ENCODE measurements at places on chromosomes 13 and 19.

DNA sequence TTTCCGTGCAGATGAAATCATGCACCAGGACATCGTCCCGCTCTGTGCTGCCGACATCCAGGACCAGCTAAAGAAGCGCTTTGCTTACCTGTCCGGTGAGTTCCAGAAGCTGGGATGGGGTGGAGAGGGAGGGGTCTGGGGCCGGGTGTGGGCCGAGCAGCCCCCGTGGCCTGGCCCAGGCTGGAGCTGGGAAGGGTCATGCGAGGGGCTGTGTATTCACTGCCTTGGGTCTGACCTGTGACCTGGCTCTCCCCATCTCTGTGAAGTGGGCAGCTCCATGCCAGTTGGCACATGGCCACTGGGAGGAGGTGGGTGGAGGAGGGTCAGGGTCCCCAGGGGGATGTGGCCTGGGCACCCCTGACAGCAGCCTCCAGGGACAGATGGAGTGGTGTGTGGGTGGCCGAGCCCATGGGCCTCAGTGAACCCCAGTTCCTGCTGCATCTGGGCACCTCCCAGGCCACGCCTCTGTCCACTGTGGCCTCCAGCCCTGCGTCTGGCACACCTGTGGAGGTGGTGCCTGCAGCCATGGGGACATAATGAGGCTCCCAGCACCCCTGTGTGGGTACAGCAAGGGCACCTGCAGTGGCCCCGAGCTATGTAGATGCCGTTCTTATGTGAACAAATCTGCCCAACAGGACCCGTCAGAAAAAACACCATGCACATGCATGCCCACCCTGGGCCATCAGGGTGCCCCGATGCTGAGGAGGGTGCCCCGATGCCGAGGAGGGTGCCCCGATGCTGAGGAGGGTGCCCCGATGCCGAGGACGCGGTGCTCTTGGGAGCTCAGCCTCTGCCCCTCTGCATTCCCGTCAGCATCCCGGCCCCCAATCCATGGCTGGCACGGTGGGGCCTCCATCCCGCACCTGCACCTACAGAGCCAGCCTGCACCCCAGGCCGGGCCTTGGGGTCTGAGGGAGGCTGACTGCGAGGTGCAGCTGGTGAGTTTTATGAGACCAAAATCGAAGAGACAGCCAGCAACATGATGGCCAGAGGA lies 46.0 kb downstream of the MCF2L start:
- DNase-seq: no peak

GRCh38 chr13:110245416-110245899 lies 61.5 kb downstream of the COL4A1 start:
- DNase-seq: no peak

DNA sequence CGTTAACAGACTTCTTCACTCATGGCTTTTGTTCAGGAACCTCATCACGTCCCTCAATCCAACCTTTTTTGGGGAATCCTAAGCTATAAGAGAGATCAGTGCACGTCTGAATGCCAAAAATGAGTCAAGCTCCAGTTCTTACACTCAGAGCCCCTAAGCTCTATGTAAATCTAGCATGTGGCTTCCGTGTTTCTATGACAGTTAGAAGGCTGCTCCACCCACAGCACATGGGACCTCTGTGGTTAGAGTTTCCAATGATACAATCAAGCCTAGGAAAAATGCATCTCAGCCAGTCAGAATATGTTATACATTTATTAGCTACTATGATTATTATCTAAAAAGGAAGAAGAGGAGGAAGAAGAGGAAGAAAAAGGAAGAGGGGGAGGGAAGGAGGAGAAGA lies 135.9 kb downstream of the ENOX1 start:
- no peak for DNase-seq

DNA sequence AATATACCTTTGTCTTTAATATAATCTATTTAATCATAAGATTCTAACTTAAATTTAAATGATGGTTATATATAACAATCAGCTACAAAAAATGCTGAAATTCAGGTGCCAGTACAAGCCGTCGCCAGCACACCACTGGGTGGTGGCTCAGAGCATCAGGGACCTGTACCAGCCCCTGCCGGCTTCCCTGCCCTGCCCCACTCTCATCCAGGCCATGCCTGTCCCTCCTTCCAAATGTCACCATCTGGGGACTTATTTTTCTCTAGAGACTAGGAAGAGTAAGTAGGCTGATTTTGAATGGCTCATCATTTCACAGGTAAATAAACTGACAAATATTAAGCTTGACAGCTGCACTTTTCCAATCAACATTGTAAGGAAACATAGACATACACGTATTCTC lies 1.6 kb downstream of the METTL21C start:
- DNase-seq: no peak

DNA sequence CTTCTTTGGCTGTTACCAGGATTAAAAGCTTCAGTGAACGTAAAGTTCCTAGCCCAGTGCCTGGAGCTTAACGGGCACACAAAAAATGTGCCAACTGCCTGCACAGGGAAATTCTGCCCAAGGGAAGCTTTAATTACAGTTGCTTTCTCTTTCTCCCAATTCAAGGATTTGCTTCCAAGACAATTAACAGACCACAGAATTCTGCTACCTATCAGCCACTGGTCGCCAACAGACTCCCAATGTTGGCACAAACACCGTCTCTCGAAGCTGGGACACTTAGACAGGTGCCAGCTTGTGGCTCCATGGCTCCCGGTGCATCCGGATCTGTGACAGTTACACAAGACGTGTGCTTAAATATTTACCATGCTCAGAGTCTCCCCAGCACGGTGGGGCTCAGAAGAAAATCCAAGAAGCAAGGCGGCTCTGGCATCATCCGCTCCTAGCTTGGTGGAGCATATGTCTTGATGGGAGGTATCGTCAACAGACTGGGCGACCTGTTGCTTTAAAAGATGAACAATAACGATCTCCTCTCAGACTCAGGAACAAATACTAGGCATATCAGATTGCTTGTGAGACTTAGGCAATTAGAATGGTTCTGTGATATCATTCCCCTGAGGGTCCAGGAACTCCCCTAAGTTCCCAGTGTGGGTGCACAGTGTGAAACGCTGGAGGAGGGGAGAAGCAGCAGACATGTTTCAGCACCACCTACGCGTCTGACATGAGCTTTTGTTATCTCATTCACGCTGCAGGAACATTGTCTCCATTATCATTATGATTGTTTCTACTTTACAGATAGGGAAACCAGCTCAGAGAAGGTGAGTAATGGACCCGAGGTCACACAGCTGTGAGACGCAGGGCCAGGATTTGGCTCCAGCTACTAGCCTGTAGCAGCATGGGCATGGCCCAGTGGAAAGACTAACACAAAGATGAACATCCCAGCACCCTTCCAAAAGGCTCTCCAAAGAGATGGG lies 61.6 kb downstream of the ALOX5AP start:
- DNase-seq: no peak

DNA sequence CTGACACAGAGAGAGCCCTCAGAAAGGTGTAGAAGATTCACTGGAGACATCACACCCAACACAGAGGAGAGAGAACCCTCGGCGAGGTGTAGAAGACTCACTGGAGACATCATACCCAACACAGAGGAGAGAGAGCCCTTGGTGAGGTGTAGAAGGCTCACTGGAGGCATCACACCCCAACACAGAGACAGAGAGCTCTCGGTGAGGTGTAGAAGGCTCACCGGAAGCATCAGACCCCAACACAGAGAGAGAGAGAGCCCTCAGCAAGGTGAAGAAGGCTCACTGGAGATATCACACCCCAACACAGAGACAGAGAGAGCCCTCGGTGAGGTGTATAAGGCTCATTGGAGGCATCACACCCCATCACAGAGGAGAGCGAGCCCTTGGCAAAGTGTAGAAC lies 826.5 kb downstream of the UQCRFS1 start:
- DNase-seq: no peak

- no peak for DNase-seq
Observed at GRCh38 chr13:23652909-23653726, 82.9 kb downstream of the TNFRSF19 start.

DNA sequence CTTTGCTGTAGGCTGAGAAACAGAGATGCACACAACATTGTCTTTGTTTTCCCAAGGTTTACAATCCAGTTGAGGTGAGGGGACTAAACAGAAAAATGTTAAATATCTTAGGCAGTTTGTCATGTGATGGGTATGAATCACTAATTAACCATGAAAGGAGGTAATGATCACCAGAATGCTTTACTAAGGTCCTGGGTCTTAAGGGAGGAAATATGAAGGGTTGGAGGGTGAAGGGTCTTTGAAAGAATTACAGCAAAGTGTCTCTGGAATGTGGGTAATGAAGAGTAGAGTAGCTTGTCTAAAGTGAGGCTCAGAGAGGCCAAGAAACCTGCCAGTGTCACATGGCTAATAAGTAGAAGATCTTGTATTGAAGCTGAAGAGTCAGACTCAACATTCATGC lies 19.0 kb downstream of the BIVM start:
- no peak for DNase-seq

GRCh38 chr19:2239771-2240770 lies 3.4 kb downstream of the SF3A2 start:
- DNase-seq: peak; percentile 71

DNA sequence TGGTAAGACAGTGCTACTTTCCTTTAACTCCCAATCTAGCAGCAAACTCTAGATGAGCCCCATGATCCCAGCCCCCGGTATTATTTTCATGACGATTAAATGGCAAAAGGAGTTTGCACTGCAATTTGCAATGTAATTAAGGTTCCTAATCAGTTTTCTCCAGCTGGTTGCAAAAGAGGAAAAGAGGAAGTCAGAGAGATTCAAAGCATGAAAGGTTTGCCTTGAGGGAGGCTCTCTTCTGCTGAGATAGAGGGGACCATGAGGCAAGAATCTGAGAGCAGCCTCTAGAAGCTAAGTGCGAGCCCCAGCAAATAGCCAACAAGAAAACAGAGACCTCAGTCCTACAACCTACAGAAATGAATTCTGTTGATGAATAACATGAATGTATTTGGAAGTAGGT lies 527.1 kb downstream of the UQCRFS1 start:
- DNase-seq: no peak

DNA sequence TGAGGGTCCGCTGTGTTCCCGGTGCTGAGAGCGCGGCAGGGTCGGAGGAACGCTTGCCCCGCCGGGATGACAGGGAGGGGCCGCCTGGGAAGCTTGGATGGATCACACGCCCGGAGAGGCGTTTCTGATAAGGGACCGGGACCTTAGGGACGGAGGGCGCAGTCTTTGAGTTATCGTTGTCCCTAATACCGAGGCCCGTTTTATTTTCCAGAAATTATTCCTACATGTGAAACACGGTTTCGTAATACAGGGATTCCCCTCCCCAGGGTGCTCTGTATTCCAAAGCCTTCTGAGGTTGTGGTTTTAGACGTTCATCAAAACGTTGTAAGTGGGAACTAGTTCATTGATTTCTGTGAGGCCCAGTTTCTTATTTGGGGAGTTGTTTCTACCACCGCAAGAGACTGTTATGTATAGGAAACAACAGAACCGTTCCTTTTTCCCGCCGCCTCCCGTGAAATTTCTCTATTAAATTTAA lies 752 bp downstream of the PDCD5 start:
- peak; percentile 59 for DNase-seq

DNA sequence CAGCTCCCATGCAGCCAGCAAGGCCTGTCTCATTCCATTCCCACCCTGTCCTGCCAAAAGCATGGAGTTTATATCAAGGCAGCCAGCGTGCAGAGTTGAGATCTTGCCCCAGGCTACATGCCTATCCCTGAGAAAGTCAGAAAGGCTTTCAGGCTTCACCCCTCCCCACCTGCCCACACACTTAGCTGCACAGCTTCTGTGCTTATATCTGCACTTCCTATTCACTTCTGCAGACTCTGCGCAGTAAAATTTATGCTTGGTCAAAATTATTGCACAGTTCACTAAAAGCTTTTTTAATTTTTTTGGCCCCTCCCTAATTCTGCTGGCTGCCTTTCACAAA lies 12.5 kb upstream of the ZNF675 start:
- DNase-seq: no peak

DNA sequence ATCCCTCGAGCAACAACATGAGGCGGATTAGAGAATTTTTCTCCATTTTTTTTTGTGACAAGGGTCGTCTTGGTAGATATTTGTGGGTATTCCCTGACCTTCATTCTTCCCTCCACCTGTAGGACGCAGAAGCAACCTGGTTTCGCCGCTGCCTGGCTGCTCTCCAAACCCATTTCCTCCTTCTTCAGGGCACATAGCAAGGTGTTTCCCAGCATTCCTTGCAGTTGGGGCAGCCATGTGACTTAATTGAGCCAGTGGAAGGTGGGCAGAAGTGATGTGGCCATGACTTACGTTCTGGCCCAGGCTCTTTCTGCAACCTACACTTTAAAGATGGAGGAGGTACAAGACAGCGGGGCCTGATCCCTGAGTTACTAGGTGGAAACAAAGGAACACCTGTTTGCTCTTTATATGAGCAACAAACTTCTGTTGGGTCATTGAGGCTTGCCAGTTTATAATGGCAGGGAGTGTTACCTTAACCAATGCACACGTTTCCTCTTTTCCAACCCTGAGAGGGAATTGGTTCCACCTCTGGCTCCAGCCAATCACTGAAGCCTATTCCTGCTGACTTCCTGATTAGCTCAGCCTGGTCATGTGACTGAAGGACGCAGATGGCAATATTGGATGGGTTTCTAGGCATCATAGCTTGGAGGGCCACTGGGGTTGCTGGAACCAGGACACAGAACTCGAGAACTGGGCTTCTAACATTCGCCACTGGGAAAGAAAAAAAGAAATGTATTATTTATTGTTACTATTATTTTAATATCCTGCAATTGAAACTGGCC lies 30.8 kb upstream of the ZNRF4 start:
- DNase-seq: no peak

- DNase-seq: peak; percentile 30
Observed at GRCh38 chr13:61728471-61728870, 312.8 kb upstream of the PCDH20 start.

GRCh38 chr13:104301171-104301975 lies 1235.2 kb upstream of the SLC10A2 start:
- peak; percentile 6 for DNase-seq

GRCh38 chr13:30751183-30751933 lies 16.0 kb downstream of the ALOX5AP start:
- no peak for DNase-seq

DNA sequence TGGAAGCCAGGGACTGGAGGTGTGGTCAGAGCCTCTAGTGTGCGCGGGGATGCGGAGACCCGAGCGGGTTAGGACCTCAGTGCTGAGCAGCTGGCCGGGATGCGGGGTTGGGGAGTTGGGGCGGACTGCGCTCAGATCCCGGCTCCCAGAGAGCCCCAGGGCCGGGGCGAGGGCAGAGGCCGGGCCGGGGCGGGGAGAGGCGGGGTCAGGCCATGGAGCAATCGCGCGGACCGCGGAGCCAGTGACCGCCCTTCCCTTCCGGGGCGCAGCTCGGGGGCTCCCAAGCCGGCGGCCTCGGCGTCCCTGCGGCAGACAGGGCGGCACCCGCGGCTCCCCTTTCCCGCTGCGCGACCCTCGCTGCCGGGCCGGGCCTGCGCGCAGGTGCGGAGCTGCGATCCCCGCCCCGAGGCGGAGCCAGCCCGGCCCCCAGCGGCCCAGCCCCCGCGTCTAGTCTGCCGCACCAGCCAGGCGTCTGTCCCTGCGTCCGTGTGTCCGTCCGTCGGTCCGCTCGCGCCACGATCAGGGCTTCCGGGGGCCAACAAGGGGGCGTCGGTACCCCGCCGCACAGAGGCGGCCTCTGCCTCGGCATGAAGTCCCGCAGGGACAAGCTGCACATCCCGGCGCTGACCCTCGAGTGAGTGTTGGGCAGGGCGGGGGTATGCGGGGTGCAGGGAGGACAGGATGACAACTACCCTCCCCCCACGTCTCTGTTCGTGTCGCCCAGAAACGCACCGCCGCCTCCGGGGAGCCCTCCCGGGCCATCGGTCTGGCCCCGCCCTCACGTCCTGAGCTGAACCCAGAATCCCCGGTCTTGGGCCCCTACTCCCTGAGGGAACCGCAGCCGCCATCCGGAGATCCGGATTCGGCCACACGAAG lies 12.4 kb downstream of the MAST3 start:
- DNase-seq: peak; percentile 57
